ENCODE measurements at places on chromosomes 4 and X. TPM values are rescaled to one million over a fixed set of nuclear protein-coding genes. Genes with fewer than 3 reads are reported as not detected.

DNA sequence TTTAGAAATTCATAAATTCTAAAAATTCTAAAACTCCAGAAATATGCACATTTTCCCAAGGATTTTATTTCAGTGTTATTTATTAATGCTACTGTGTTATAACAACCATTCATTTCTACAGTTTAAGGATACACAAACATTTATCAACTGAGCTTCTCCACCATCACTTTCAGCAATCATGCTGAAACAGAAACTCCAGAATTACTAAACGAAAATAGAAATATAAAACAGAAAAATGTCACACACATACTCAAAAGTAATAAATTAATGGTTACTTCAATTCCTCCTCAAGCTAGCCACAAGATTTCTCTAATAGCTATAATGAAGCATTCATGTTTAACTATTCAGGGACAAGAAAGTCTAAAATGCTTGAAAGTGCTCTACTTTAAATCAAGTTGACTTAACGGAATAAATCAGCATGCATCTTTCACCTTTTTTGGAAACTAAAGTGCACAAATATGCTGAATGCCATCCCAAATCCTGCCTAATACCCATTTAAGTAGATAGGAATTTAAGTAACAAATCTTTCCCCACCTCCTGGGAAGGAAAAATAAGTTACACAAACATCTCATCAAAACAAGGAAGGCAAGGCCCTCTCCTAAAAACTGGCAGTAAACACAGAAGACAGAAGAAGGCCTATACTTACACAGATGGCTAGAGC lies 563 bp downstream of the FAM13A start:
- H3K27me3 ChIP-seq, result no peaks in the 10 kb centered on the region
- no peak for DNase-seq
- no peaks in the 10 kb centered on the region for H3K4me1 ChIP-seq
- no peaks in the 10 kb centered on the region for H3K36me3 ChIP-seq

DNA sequence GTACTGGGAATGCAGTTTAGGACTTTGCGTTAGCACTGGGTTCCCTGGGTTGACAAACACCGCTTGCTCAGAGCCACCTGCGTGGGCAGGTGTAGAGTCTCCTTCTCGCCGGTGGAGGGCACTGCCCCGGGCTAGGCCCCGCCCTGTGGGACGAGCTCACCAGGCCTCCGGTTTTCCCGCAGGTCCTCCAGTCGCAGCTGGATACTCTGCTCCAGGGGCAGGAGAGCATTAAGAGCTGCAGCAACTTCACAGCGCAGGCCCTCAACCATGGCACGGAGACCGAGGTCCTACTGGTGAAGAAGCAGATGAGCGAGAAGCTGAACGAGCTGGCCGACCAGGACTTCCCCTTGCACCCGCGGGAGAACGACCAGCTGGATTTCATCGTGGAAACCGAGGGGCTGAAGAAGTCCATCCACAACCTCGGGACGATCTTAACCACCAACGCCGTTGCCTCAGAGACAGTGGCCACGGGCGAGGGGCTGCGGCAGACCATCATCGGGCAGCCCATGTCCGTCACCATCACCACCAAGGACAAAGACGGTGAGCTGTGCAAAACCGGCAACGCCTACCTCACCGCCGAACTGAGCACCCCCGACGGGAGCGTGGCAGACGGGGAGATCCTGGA lies 49.2 kb upstream of the MND1 start:
- no peaks in the 10 kb centered on the region for H3K27me3 ChIP-seq
- no peak overlapping the region for H3K4me3 ChIP-seq
- H3K4me1 ChIP-seq, result no peaks in the 10 kb centered on the region
- DNase-seq, result no peak

FRAS1 gene
- total RNA-seq, result 1.4 TPM

GAB3 gene
- total RNA-seq, result 12.8 TPM
